ENCODE measurements at places on chromosomes 5 and 9.
A peak's percentile ranks its signal among the peaks of the same experiment; 100 is the strongest.

DNA sequence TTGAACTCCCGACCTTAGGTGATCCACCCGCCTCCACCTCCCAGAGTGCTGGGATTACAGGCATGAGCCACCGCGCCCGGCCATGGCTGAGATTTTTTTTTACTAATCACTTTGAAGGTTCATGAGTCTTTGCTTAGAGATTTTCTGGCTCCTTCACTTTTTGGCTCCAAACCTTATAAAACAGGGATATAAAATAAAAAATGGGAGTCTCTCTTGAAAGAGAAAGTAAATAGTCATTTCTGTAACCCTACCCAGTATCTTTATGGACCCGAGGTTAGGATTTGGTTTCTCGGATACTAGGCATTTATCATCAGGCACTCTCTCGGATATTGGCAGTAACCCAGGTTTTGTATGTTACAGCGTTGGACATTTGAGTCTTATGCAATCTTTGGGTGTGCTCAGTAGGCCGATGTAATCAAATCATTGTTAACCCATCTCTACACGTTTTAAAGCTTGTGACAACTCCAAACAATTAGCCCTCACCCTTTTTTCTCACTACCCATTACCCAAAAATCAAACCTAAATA lies 25.3 kb downstream of the STXBP1 start:
- DNase-seq: no peak

- no peak for DNase-seq
Measured at GRCh38 chr9:18423791-18424531, 50.0 kb upstream of the ADAMTSL1 start.

DNA sequence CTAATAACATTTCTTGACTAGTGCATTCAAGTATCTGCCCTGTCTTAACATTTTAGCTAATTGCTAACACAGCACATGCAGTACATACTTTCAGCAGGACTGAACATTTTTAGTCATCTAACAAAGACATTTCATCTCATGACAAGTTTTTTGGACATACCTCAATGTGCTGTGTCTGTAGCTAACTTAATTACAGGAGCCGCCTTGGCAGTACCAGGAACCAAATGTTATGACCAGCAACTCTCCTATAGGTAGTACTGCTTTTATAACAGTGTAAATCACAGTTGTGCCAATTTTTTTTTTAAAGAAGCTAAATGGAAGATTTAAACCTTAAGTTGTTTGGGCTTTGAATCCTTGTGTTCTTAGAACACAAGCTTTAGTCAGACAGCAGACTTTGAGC lies 99.4 kb upstream of the SAP30L start:
- no peak for DNase-seq

GRCh38 chr5:134406390-134406789 lies 5.3 kb downstream of the CDKN2AIPNL start:
- DNase-seq: no peak

DNA sequence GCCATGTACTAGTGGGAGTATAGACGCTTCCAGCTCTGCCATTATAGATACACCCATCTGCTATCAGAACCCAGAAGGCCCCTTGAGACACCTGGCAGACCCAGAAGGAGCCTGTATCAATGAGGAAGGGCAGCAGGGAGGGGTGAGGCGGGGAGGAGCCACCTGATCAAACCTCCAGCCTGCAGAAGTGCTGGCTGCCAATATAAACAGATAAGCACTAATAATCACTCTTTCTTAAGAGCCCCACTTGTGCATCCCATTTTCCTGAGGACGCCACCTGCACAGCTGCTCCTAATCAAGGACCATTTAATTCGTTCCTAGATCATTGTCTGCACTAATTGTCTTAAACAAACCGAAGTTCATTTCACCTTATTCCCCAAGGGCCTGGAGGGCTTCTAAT lies 75.0 kb upstream of the NEK6 start:
- no peak for DNase-seq

- peak; percentile 46 for DNase-seq
Measured at GRCh38 chr5:146313027-146313426, 25.6 kb upstream of the POU4F3 start.

- no peak for DNase-seq
Measured at GRCh38 chr9:91580136-91580535, 156.5 kb upstream of the NFIL3 start.

GRCh38 chr9:13165956-13166355 lies 113.5 kb downstream of the MPDZ start:
- DNase-seq: no peak

- no peak for DNase-seq
Measured at GRCh38 chr9:22919423-22919822, 472.8 kb downstream of the DMRTA1 start.

DNA sequence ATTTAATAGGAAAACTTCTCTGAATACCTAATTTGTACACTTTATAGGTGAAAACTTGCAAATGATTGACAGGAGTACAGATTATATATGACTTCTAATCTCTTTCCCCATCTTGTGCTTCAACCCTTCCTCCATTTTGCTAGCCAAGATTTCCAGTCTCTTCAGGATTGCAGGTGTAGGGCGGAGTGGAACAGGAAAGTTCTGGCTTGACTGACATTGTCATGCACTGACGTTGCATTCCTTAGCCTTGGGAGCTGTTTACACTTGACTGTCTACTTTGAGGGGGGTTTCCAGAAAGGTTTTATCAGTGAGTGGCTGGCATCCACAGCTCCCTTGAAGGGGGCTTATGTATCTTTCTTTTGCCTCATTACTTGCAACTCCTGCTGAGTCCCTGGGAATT lies 34.1 kb upstream of the GRIA1 start:
- DNase-seq: no peak

GRCh38 chr9:125444166-125444565 lies 182.5 kb downstream of the GAPVD1 start:
- no peak for DNase-seq

- DNase-seq: no peak
Measured at GRCh38 chr9:89975630-89976029, 370.8 kb downstream of the GADD45G start.

DNA sequence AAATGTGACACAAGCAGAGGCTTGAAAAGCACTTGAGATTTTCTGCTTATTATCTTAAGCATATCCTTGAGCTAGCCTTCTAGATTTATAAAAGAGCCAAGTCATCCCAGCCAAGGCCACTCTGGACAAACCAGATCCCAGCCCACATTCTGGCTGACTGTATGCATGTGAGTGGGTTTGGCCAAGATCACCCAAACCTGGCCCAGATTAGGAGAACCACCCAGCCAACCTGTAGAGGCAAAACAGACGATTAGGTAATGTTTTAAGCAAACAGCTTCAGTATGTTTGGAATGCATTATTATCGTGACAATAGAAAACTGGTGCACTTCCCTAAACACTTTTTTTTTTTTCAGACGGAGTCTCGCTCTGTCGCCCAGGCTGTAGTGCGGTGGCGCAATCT lies 151.9 kb downstream of the SPATA31D1 start:
- DNase-seq: no peak

DNA sequence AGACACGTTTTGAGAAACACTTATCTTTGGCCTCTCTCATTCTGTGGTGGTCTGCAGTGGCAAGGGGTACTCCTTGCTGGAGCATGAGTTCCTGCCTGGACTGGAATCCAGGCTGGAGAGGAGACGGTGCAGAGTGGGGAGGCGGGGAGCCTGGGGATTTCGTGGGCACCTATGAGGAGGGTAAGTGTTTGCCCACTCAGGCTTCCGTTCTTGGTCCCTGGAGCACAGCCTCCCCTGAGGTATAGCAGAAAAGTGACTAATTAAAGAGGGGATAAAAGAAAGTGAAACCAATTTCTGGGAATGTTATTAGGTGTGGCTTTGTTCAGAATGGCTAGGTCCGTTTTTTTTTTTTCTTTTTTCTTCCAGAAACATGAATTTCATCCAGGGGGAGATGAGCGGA lies 90.8 kb downstream of the ARHGAP26 start:
- DNase-seq: no peak

DNA sequence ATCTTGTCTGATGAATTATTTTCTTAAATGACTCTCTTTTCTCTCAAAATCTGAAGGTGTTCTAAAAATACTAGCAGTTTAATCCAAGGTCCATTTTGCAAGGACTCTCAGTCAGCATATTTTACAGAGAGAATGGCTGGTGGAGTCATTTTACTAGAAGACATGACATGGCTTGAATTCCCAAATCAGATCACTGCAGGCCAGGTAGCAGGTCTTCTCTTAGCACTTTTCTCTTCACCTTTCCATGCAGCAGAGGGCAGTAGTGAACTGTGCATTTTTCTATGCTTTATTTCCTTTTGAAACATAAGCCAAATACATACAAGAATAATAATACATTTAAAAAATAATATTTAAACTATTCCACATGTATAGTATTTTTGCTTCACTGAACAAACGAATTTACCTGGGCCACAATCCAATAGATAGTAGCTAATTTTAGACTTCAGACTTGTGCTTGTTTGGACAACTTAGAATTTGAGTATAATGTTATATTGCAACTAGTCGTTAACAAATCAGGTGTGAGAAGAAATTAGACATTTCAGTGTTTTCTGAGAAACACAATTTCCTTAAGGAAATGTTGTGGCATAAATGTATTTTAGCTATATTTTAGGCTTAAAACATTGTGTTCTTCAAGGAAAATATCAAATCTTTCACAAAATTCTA lies 289.4 kb upstream of the DAB2 start:
- DNase-seq: no peak

DNA sequence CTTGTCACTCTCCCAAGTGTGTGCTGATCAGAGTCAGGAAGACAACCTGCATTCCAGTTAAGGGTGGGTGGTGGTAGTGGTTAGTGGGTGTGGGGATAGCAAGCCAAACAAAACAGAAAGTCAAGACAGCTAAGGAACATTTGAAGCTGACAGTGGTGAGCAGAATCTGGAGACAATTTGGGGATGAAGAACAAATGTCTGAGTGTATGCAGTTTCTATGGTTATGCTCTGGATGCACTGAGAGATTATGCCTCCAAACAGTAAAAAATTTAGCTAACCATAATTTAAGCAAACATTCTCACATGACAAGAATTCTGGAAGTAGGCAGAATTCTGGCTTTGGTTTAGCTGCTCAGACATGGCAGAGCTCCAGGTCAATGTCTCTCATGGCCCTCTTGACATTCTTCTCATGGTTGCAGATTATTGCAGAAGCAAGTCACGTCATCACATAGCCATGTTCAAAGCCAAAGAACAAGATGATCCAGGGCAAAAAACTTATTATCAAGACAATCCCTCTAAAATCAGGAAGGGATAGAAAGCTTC lies 148.7 kb downstream of the LURAP1L start:
- no peak for DNase-seq
